ENCODE measurements at places on chromosomes 4 and X.

- no peak for DNase-seq
These were observed 22.2 kb upstream of the LPAR4 start for GRCh38 chrX:78725287-78725686.

DNA sequence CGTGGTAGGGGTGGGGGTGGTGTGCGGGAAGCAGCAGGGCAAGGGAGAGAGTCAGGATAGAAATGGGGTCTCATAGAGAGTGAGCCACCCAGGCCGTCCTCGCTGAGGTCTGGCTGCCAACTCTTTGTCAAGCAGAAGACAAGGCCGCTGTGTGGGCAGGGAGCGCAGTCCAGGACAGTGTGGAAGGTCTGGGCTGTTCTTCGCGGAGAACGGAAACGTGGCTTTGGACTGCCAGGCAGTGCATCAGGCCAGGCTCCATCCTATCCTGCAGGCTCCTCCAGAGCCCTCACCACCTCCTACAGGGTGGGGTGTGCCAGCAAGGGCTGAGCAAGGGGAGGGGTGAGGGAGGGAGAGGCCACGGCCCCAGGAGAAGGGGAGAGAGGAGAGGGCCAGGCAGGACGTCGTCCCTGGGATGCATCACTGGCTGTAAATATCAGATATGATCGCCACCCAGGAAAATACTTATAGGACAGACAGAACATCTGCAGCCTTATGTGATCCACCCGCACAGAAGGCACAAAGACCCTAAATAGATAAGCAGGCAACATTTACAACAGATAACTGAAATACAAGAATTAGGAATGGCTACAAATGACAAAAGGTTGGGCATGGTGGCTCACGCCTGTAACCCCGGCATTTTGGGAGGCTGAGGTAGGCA, 85.3 kb downstream of the ABLIM2 start:
- DNase-seq = no peak

DNA sequence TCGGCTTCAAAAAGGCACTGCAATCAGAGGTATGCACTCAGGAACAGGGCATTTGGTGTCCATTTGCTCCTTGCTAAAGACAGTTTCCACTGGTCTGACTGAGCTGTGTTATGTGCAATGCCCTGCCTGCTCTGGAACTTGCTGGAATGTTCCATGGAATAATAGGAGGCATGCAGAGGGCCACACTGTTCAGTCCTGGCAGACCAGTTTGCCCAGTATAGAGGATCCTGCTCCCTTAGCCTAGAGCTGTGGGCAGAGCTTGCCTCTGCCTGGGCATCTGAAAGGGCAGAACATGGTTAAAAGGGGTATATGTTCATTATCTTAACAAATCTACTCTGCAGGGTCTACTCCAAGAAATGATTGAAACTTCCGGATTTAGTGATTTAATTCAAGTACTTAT, 27.8 kb upstream of the CD99L2 start:
- DNase-seq = no peak

DNA sequence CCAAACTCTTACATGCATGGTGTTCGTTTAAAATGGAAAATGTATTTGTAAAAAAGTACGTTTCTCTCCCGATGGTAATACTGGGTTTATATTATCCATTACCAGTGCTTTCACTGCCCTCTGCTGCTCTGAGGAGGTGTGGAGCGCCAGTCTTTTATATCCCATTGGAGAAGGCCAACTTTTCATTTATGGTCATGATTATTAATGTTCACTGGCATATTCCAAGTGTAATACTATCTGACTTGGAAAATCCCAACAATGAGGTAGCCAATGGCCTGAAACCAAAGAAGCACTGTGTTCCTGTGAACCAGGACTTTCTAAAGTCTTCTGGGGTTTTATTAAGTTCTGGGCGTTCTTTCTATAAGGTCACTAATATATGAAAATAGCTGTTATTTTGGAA, 80.7 kb downstream of the SYNPO2 start:
- no peak for DNase-seq

GRCh38 chr4:26233350-26233749, 87.5 kb upstream of the RBPJ start:
- DNase-seq = no peak

GRCh38 chrX:120549483-120550452, 11.0 kb downstream of the CUL4B start:
- no peak for DNase-seq

DNA sequence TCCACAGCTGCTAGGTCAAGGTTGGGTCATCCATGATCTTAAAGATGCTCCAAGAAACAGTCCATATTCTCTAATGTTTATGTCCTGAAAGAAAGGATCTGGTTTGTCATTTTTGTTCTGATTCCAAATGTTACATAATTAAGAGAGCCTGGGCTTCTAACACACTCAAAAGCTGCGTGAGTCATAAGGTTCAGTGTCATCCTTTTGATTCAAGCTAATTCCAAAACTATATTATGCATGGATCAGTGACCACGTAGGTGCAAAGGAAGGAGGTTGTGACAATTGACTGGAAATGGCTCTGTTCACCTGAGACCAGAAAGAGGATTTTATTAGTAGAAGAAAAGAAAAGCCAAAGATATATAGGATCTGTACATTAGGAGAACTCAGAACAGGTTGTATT, 268.7 kb upstream of the GK2 start:
- DNase-seq = no peak

DNA sequence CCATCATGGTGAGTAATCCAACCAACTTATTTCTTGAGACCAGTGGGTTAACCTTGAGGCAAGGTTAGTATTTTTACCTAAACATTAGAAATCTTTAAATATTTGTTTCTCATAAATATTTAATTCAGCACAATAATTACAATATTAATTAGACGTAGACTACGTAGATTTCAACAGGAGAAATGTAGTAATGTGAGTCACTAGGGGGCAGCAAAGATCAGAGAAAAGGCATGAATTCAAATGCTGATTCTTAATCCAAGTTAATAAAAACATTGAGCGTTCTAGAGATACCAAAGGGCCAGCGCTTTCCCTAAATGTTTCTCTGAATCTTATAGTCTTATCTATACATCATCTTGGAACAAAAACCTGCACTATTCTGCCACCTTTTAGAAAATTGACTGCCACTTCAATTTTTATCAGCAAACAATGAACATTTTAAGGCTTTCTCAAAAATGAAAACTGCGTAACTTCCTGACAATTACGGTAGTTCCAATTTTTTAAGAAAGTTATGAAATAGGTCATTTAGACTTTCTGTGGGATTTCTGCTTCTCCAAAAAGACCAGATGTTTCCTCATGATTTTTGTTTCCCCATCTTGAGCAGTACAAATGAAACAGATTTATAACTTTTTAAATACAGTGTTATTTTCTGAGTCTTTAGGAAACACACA, 180.7 kb downstream of the GASK1B start:
- DNase-seq = no peak

DNA sequence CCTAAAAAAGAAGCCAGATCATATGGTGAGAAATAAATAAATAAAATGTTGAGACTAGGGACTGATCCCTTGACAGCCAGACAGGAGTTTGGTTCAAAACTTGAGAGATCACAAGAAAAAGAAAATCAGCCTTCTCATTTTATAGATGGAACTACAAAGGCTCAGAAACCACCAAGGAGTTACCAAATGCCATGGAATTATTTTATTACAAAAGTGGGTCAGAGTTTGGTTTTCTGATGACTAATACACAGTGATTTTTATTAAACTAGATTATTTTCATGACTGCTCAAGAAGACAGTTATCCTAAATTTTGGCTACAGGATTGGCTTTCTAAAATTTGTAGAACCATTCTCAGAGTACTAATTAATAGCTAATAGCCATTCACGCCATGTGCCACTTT, 6.2 kb downstream of the CXCL1 start:
- DNase-seq = no peak

DNA sequence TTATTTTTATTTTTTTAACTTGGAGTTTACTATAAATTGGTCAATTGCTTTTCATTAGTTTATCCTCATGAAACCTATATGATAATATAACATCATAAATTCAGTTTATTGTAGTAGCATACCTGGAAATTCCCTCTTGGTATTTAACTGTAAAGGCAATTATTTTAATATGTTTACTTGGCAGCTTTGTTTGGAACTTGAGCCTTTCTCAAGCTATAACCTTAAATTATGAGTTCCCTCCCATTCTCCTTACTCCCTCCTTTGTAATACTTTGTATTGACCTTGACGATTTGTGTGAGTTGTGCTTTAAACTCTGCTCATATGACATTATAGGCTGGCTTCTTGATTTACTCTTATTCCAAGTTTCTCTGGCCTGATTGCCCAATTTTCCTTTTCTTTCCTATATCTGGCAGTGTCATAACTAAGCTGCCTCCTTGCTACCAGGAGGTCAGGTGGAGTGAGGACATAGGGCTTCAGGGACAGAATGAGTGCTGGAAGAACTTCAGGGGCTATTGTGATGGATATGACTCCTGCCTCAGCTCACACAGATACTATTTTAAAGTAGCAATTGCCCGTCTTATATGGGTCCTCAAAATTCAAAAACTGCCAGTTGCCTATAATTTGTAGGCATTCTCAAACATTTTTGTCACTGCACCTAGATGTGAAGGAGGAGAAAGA, 77.7 kb downstream of the RAP1GDS1 start:
- DNase-seq = no peak

DNA sequence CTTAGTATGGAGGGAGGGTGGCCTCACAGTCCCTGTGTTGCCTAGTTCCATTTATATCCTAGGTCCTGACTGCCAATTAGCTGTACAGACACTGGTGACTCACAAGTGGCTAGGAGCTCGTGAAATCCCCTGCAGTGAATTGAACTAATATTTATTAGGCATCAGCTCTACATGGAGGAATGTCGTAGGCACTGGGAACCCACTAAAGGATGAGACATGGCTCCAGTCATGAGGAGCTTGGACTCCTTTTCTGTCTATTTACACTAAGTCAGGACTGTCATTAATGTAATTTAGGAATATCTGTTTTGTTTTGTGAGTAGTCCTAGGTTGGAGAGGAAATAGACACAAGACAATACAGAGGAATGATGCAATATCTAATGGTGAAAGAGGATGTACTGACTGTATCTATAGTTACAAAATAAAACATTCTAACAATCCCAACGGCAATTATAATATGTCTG, 67.7 kb downstream of the MID1IP1 start:
- DNase-seq = no peak

DNA sequence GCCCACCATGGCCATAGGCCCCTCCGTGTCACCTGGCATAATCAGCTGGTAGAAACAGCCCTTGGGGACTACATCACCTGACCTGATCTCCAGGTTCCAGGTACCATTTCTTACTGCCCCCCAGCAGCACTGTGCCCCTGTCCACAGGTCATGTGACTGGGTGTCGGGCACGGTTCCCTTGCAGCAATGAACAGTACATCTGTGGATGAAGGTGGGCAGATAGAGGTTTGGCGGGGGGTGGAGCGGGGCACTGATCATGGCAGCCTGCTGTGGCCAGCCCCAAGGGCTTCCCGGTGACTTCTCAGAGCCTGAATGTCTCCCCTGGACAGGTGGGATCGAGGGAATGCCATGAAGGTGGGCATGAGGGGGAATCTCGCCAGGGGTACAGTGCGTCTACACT, 37.8 kb downstream of the TRMT44 start:
- no peak for DNase-seq

- no peak for DNase-seq
These were observed 654.3 kb upstream of the LCORL start for GRCh38 chr4:18675586-18676525.

DNA sequence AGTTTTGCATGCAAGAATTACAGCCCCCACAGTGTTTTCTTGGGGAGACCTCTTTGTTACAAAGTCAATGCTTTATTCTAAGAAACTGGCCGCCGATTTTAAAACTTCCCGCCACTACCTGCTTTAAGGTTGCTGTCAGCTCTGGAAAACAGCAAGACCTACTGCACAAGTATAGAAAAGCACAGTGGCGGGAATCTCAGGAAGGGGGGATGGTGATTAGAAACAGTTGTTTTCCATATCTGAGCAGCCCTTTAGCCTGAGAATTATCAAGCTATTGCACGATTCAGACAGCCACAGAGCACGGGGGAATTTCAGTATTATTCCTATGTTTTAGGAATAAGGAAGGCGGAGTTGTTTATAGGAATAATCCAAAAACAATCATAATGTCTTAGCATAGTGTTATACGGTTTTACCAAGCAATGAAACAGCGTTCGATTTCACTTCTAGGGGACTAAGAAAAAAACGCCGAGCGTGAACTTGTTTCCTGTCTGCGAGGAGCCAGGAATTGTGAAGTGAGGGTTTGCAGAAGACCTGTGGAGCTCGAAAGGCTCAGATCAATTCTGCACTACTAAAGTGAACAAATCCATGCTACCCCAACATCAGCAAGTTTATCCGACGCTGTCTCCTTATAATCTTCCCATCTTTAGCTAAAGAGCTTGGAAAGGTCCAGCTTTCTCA, 81.3 kb downstream of the HMGN5 start:
- DNase-seq = no peak

DNA sequence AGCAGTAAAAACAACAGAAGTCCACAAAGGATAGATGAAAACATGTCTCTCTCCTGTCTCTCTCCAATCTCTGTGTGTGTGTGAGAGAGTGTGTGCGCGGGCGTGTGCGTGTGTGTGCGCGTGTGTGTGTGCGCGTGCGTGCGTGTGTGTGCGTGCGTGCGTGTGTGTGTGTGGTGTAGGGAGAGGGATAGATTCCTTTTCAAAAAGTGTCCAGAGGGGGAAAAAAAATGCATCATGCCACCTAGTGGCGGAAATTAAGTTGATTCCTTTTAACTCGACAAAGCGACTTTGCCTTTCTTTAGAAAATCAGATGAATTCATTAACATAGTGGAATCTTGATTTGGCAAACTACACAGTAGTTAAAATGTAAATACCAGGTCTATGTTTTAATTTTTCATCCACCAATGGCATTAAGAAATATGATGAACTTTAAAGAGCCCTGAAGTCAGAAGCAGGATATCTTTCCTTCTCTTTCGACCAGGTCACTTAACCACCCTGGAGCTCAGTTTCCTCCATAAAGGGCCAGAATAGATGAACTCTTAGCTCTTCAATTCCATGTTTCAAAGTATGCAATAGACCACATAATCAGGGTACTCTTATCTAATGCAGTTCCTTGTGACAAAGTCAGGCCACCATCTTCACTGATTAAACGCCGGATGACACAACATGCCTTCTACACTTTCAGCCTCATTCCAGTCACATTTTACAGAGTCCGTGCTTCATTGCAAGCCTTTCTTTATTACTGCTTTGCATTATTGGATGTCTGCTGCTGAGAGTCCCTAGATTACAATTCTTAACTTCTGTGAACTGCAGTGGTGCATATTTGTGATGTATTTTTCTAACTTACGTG, 162.8 kb downstream of the FBXO8 start:
- no peak for DNase-seq

GRCh38 chr4:177489471-177490246, 47.4 kb upstream of the AGA start:
- DNase-seq = no peak

- no peak for DNase-seq
These were observed 50.6 kb downstream of the LGI2 start for GRCh38 chr4:24980064-24980690.

All from stimulated activated CD8-positive, alpha-beta memory T cell treated with anti-CD3 and anti-CD28 coated beads, Interleukin-4, amount 100 ng/mL, for 1 hour (primary cell).